Activated CD8-positive, alpha-beta memory T cell treated with anti-CD3 and anti-CD28 coated beads for 1 hour (primary cell): ENCODE measurements at places on chromosomes 2 and 18.

GRCh38 chr2:188204824-188205223 is 86.8 kb upstream of the GULP1 start:
- no peak for DNase-seq

- no peak for DNase-seq
These were observed 541.5 kb downstream of the CNTNAP5 start for GRCh38 chr2:124566518-124566970.

GRCh38 chr2:182831101-182831500 is 35.3 kb downstream of the FRZB start:
- no peak for DNase-seq

GRCh38 chr18:72063001-72063400 is 481.1 kb downstream of the CBLN2 start:
- DNase-seq, result no peak

DNA sequence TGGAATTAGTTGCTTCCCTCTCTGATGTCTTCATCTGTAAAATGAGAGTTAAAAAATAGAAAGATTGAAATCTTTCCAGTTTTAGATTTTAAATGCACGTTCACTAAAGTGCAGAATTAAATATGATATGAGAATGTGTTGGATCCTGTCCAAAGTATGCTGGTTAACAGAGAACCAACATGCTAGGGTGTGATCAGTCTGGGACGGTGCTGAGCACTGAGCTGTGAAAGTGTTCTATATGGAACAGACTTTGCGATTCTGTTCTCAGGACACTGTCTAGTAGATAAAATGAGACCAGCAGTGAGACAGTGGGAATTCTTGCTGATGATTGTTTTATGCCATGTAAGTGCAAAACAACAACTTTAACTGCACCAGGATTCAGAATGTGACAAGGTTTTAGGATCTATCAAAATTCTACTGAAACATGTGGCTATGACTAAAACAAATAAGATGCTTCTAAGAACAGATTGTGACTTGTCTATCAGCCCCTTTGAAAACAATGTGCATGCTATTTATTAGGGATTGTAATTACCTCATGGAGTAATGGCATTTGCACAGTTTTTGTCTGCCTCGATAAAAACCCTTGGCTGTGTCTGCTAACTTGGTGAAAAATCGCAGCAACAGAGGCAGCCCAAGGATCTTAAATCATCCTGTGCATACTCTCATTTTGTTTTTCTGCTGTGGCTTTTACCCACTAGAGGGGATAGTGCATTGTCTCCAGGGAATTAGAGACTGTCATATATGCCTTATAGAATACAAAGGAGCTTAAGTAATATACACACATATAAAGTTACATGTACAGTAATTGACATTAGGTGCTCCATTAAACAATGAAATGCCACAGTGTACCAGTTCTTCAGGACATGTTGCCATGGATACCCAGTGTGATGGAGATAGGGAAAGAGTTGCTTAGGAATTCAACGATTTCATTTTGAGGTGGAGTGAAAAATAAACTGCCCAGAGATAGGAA is 55.1 kb downstream of the MAP3K20 start:
- no peak for DNase-seq

DNA sequence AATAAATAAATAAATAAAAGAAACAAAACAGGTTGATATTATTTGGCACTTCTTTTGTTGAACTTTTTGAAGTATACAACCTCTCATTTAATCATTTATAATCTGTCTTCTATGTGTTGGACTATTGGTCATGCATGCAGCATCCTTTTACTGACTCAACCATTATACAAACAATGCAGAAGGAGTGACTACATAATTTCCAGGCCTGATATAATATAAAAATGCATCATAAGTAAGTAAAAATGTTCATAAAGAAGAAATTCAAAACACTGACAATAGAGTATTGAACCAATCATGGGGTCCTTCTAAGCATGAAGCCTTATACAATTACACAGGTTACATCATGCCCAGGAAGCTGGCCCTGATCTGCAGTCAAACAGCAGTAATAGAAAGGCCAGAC is 141.5 kb upstream of the FN1 start:
- DNase-seq, result no peak
